ENCODE measurements at places on chromosomes 7 and 10. TPM values are rescaled to one million over a fixed set of nuclear protein-coding genes. Genes with fewer than 3 reads are reported as not detected.

PRLHR gene
- 1.5 TPM for total RNA-seq

HHEX gene
- 39.3 TPM for total RNA-seq

SPDYE9 gene
- not detected for total RNA-seq

KLF14 gene
- 0.14 TPM for total RNA-seq

CC2D2B gene
- 0.82 TPM for total RNA-seq

PAX4 gene
- 23.6 TPM for total RNA-seq

GJD4 gene
- total RNA-seq, result 0.24 TPM

MRLN gene
- not detected for total RNA-seq

FGL2 gene
- not detected for total RNA-seq

SPACDR gene
- 0.67 TPM for total RNA-seq

WNT8B gene
- total RNA-seq, result 3.1 TPM

PLAC9 gene
- 0.79 TPM for total RNA-seq

PTPN20 gene
- total RNA-seq, result not detected

AKR1C4 gene
- 0.48 TPM for total RNA-seq

TMEM270 gene
- not detected for total RNA-seq

FKBP9 gene
- total RNA-seq, result 86.4 TPM

ADO gene
- 22.9 TPM for total RNA-seq

ALOX5 gene
- 1.9 TPM for total RNA-seq

MGAM2 gene
- total RNA-seq, result 1.2 TPM

PCGF6 gene
- total RNA-seq, result 14.0 TPM

CCDC172 gene
- not detected for total RNA-seq

STK32C gene
- 8.4 TPM for total RNA-seq

PIK3AP1 gene
- total RNA-seq, result 40.0 TPM

NXPH1 gene
- not detected for total RNA-seq

FZD8 gene
- total RNA-seq, result 27.4 TPM

ICA1 gene
- total RNA-seq, result 61.7 TPM

CAMK2B gene
- 9.3 TPM for total RNA-seq

EPHB4 gene
- 164 TPM for total RNA-seq

OPN1SW gene
- total RNA-seq, result not detected

SP8 gene
- 1.1 TPM for total RNA-seq

HOXA13 gene
- not detected for total RNA-seq

TMED4 gene
- total RNA-seq, result 117 TPM
